ENCODE measurements at places on chromosomes 6 and 20. TPM values are rescaled to one million over a fixed set of nuclear protein-coding genes. Genes with fewer than 3 reads are reported as not detected.
A peak's percentile ranks its signal among the peaks of the same experiment; 100 is the strongest.

Gene PRRT1
- 0.44 TPM for total RNA-seq

Gene FAM229B
- total RNA-seq, result 1.4 TPM

Gene FAM83B
- 153 TPM for total RNA-seq

Gene KCNK5
- 24.1 TPM for total RNA-seq

Gene AGPAT4
- 4.1 TPM for total RNA-seq

Gene MEP1A
- total RNA-seq, result 0.30 TPM

Gene PARD6B
- 9.1 TPM for total RNA-seq

Gene SMLR1
- total RNA-seq, result not detected

Gene ZSCAN31
- 10.6 TPM for total RNA-seq

GRCh38 chr6:167742719-167743303, 83.9 kb upstream of the AFDN start:
- DNase-seq, result no peak

DNA sequence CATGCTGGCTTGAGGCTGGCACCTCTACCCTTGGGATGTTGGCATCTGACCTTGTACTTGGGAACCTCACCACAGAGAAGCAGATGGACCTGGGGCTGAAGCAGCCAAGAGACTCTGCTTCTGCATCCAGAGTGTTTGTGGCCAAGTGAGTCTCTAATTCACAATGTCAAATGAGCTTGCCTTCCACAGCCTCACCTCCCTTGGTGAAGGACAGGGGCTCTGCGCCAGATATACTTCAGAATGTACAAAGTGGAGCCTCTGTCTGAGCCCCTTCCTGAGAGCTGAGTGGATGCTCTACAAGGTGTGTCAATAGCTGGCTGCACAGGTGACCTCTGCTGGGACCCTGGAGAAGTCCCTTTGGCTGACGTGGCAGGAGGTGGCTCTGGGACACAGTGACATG, 508.9 kb downstream of the CDH26 start:
- DNase-seq, result no peak

GRCh38 chr20:57095426-57095825, 171.0 kb downstream of the BMP7 start:
- DNase-seq, result no peak

- DNase-seq, result no peak
Measured at GRCh38 chr20:53574259-53574789, 19.3 kb downstream of the ZNF217 start.

DNA sequence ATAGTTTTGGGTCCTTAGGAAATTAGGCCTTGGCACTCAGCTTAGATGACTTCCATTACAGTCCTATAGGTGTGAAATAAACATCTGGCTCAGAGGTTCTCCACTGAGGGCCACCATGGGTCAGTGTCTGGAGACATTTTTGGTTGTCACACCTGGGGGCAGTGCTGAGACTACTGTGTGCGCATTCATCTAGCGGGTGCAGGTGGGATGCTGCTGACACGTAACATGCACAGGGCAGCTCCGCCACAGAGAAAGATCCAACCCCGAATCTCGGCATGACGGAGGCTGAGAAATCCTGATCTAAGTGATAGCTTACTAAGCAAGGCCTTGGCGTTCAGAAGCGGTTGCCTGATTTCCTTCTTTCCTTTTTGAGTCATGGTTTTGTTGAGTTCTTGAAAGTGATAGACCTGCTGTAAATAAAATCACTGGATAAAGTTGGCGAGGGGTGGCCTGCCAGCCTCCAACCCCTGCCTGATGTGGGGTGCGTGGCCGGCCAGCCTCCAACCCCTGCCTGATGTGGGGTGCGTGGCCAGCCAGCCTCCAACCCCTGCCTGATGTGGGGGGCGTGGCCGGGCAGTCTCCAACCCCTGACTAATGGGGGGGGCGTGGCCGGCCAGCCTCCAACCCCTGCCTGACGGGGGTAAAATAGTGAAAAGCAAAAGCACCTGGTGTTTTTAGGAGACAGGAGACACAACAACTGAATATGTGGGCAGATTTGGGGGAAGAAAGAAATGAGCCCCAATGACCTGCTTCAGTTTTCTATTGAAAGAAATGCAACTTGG, 158.1 kb downstream of the CDH26 start:
- DNase-seq, result no peak

DNA sequence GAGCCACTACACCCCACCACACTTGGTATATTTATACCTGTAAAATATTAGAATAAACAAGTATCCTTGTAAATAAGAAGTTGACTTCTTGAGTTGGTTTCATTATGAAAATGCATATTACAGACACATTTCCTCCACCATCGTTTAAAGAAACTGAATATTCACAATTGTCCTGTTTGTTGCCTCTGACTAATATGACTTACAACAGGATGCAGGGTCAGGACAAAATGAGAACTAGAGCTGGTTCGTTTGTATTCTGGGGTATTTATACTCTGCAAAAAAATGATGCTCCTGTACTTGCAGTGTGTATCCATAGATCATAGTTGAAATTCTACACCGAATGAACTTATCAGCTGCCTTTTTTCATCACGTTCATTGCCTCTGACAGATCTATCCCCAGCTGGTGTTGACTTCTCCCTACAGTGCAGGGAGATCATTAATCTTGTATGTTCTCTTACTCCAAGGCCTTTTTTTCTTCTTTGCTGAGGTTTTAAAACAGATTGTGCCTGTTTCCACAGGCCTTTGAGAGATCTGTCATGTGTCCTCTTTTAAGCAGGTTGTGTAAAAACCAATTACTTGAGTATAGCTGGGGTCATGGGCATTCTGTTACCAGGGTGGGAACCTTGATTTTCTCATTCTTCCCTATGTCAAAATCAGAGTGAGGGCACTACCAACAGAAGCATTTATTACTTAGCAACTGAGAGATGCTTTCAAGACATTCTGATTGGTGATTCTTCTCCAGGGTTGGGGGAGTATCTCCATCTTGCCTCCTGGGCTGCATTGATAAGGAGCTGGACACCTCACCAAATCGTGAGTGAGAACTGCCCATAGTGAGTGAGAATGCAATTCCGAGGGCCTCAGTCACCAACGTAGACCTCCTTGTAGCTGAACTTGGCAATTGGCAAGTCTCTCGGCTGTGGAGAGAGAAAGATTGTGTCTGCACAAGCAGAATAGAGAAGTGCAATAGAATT, 78.8 kb upstream of the CD83 start:
- no peak for DNase-seq

DNA sequence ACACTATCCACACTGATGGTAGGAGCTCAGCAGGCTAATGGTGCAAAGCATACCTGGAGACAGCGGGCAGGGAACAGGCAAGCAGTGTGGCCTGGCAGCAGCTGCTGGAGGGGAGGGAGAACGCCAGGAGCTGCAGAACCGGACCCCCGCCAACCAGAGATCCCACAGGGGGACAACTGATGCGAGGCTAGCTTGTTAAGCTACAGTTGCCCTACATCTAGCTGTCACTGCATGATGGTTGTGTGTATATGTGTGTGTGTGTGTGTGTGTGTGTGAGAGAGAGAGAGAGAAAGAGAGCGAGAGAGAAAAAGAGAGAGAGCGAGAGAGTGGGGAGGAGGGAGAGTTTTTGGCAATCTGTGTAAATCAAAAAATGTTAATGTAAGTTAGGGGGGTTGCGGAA, 69.7 kb upstream of the NHSL1 start:
- DNase-seq, result no peak

DNA sequence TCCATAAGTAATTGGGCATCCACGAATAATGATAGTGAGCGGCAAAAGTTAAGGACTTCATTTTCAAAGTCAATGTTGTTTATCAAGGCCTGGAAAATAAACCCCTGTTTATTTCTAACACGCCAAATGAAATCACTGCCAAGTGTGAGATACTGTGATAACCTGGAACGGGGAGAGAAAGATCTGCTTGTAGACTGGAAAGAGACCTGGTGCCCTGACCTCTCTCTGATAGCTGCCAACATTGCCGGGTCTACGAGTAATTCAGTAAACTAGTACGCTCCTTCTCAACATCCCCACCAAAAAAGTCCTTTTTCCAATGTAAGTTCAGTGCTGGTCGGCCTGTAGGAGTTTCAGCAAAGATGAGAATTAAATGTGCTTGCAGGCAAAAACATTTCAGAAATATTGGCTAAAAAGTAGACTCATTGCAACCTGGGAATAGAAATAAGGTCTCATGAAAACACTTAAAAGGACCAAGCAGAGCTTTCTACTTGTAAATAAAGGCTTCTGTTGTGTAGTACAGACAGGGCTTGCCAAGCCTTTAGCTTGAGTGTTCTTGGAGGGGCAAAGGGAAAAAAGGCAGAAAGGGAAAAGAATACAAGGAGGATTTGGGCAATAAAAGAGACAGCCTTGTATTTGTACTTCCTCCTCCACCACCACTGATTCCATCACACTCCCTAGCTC, 43.9 kb downstream of the PDE7B start:
- DNase-seq, result no peak

GRCh38 chr6:13762611-13763441, 51.2 kb upstream of the RANBP9 start:
- DNase-seq, result peak; percentile 87

DNA sequence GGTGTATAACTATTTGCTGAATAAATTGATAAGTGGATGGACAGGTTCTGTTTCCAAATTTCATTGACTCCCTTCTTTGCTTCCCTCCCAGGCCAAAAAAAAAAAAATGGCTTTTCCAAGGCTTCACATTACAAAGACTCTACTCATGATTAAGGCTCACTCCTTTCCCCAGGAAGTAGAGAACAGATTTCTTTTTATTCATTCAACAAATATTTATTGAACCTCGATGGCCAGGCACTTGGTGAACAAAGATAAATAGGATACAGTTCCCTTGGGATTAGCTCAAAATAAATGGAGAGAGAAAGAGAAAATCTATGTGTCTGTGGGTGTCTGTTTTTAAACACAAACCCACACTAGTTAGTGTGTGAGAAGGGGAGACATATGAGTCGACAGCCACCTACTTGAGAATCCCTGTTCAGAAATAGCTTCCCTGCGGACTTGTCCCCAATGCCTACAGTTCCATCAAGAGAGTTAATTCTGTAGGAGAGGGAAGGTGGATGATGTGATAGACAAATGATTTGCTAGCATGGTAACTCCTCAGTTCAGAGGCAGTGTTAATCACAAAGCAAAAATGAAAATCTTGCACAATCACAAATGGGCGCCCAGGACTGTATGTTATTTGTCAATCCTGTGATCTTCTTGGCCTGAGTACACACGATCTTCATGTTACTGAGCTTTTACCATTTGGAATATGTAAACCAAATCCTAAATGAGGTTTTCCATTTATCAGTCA, 20.3 kb downstream of the TRAF3IP2 start:
- no peak for DNase-seq

GRCh38 chr6:119501798-119502483, 152.4 kb upstream of the MAN1A1 start:
- DNase-seq, result no peak

- no peak for DNase-seq
Measured at GRCh38 chr6:150006961-150007464, 18.3 kb downstream of the RAET1L start.

- no peak for DNase-seq
Measured at GRCh38 chr6:121550491-121551010, 115.1 kb downstream of the GJA1 start.

GRCh38 chr20:48614593-48615274, 213.1 kb downstream of the PREX1 start:
- DNase-seq, result peak; percentile 14

GRCh38 chr6:3366596-3367413, 90.0 kb downstream of the SLC22A23 start:
- no peak for DNase-seq

DNA sequence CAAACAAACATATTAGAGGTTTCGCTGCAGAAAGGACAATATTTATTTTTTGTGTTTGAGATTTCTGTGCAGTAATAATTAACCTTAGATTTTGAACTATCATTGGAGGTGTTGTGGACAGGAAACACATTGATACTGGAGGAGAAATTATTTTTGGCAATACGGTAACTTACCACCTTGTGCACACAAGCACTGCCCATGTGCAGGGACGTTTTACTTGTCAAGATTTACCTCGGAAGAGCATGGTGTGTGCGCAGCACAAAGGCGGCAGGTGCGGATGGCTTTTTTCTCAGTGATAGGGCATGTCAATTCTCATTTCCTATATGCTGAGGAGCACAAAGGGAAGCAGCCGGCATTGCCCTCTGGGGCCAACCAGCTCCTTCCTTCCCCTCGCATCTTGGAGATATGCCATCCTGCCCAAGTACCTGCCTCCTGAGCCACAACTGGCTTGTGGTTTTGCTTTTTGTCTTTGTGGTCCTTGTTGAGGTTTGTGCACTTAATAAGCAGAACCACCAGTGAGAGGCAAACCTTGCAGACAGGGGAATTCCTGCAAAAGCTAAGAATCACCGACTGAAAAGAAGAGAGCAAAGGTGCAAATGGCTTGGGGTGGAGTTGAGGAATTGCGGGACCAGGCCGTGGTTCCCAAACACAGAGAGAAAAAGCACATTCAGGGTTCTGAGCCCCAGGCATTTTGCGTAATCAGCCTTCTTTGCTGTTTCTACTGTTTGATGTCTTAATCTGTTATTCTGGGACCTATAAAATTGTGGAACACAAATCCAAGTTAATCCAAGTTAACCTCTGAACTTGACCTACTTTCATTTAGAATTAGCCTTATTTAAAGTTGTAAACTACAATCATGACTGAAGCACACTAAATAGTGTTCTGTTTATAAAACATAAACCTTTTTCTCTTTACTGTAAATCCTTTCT, 21.9 kb downstream of the SAMD5 start:
- DNase-seq, result no peak

DNA sequence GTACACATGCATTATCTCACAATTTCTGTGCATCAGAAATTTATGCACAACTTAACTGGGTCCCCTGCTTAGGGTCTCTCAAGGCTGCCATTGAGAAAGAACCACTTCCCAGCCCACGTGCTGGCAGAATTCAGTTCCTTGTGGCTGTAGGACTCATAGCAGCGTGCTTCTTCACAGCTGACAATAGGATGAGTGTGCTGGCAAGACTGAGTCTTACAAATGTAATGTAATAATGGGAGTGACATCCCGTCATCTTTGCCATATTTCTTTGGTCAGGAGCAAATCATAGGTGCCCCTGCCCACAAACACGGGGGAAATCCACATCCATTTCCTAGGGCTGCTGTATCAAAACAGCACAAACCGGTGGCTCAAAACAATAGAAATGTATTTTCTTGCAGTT, 77.4 kb downstream of the FIG4 start:
- no peak for DNase-seq

DNA sequence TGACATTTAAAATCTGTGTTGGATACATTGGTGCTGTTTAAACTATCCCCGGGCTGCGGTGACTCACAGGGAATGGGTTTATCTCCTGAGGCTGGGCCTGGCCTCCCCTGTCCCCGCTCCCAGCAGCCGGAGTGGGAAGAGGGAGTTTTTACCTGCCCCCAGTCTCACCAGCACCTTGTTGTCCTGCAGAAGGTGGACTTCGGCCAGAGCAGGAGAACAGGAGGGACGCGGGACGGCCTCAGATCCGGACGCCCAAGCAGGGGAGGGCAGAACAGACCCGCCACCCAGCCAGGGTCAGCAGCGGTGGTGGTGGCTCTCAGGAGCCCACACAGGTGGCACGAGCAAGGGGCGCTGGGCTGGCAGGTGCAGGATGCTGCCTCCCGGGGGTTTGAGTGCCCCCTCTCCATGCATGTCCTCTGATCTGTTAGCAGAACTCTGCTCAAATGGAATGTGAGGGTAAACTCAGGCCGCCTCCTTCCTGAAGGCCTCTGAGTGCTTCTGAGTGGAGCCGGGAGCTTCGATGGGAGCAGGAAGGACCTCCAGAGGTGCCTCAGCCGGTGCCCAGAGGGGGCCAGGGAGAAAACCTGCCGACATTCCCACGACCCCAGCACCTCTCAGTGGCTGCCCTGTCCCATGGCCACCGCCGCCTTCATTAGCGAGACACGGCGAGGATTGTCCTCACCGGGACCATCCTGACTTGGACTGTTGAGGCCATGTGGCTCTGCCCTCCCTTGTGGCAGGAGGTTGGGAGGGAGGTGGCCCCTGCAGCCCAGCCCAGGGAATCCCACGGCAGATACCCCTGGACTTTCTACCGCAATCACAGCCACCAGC, 43.4 kb upstream of the MRGBP start:
- no peak for DNase-seq

- no peak for DNase-seq
Measured at GRCh38 chr6:125188037-125188436, 34.5 kb downstream of the TPD52L1 start.
